ENCODE measurements at places on chromosomes 5 and 9.

GRCh38 chr9:92266486-92266885, 27.0 kb downstream of the IARS1 start:
- no peak for DNase-seq

DNA sequence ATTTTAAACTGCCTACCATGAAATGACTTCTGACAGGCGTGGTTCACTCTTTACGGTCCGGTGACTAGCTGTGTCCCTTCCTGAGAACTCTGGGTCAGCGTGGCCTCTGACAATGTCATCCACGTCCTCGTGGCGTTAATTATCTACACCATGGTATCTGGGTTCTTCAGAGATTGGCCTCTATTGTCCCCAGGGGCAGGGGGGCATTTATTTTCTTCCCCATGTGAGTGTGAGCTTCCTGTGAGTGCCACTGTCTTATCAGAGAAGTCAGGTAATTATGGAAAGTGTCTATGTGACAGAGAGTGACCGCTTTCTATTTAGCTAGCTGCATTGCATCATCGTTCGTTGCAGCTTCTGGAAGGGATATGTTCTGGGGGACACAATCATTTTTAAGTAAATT, 77.2 kb downstream of the FBXL7 start:
- DNase-seq = peak; percentile 77

DNA sequence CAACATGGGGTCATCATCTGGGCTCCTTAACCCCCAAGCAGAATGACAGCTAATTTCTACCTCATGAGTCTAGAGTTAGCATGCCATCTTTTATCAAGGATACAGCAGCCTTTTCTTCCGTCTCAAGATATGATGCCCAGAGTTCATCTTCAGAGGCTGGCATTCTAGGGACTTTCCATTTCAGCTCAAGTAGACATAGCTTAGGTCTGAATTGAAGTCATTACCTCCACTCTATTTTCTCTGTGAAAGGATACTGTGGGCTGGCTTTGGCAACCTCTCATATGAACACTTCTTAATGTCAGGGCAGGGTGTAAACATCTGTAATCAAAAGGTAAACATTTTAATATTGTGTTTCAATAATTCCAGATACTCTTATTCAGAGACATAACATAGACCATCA, 535.7 kb downstream of the MAT2B start:
- DNase-seq = no peak

GRCh38 chr5:140298183-140298601, 4.7 kb downstream of the PFDN1 start:
- DNase-seq = no peak

DNA sequence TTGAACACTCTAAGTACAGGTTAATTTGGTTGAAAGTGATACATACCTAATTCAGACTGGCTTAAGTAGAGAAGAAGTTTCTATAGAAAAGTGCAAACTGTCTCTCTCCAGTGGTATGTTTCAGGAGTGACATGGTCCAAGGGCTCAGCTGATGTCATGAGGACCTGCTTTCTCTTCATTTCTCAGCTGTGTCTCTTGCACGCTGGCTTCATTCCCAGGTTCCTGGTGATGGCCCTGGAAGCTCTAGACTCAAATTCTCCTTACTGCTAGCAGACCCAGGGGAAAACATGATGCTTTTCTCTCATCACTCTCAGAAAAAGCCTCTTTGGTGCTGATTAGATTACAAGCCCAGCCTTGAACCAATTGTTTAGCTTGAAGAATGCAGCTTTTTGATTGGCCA, 211.9 kb upstream of the CLINT1 start:
- no peak for DNase-seq

DNA sequence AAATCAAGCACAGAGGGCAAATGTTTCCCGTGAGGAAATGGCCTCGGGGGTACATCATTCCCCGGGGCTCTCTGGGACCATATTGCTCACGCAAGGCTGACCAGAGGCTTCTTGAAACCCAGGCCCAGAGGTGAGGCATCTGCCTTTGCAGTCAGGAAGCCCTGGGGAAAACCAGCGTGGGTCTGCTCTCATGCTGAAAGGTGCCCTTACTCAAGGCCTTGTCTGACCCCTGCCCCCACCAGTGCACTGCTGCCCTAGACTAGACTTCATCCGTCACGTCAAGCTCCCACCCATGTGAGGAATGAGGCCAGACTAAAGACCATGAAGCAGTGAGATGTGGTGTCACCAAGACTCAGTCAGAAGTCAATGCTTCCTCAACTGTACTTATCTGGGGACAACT, 66.1 kb downstream of the PAX5 start:
- no peak for DNase-seq

DNA sequence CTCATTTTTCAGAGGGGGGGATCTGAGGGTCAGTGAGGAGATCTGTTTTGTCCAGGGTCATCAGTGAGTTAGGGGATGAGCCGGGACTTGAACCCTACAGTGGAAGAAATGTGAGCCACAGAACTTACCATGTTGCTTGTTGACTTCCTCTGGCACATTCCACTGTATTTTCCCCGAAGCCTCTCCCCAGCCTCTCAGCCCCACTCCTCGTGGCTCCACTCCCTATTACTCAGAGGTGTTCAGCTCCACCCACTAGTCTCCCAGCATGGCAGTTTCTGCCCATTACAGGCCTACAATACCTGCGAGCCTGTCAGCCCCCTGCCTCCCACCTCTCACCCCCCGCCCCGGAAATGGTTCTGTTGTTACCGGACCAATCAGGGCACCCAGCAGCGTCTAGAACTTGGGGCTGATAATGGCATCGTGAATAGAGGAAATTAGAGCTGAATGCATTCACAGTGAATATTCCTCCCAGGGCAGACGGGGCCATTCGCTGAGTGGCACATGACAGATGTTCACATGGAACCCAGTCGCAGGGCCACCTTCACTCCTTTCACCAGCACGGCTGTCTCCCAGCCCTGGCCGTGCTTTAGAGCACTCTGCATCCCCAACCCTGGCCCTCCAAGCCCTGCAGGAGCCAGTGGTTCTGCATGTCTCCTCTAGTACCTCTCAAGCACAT, 81.6 kb downstream of the KCNIP1 start:
- DNase-seq = no peak

DNA sequence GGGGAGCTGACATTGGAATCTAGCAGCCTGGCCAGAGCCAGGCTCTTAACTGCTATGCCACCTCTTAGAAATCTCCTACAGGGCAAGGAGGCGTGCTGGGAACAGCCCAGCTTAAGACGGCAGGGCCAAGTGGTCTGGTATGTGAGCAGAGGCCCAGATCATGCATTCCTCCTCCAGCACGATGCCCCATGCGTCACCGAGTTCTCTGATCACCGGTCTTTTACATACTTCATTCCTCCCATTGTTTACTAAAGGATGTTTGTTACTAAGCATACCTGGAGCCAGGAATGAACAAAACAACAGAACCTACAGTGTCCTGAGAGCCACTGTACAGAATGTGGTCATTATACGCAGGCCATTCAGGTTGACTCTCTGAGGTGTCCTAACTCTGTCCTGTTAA, 73.8 kb downstream of the TRIO start:
- DNase-seq = no peak

- no peak for DNase-seq
Observed at GRCh38 chr5:147403651-147404640, 105.9 kb downstream of the DPYSL3 start.

GRCh38 chr5:72012906-72013305, 94.4 kb upstream of the MAP1B start:
- DNase-seq = no peak

DNA sequence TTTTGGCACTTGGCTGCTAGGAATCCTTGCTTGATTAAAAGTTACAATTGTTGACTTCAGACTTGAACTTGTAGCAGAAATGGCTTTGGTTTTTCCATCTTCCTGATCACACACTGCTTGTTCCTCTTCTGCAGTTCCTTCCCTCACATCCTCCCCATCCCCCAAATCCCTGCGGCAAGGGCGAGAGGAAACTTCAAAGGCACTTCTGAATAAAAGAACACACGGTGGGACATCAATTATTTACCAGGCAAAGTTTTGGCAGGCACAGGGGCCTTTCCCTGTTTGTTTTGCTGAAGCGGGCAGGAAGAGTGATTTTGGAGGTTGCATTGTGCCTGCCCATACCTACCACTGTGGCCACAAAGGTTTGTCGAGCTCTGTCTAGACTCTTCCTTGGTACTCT, 260.9 kb downstream of the KIF4B start:
- DNase-seq = no peak

DNA sequence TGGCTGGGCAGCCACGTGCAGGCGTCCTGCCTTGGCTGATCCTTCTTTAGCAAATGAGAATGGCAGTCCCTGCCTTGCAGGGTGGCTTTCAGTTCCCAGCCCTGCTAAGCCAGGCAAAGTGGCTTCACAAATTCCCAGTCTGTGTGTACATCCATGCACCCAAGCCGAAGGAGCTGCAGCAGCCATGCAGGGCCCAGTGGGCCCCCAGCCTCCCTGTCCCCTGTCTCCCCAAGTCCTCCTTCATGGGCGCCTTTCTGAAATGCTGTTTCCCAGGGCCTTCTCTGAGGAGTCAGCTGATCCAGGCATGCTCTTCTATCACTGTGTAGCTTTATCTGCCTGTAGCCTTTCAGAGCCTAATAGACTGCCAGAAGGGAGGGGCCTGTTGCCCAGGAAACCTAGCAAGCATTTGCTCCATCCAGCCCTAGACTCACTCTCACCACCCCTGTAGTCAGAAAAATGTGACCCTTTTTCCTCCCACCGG, 47.4 kb upstream of the SHC3 start:
- DNase-seq = no peak

- no peak for DNase-seq
Observed at GRCh38 chr5:147445090-147445489, 64.8 kb downstream of the DPYSL3 start.

DNA sequence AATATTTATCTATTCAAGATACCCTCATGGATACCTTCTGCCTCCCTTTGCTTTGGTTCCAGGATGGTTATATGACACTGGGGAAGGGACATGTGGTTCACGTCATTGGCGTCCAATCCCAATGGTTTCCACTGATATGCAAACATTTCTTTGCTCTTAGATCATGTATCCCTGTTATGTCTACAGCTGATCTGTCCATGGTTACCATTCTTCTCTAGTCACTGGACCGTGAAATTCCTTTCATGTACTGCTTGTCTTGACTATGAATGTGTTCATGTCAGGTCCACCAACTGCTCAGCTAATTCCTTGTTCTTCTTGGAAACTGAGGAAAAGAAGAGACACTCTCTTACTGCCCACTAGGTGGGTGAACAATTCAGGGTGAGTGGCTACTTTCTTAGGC, 391.1 kb upstream of the ZNF608 start:
- no peak for DNase-seq

- DNase-seq = peak; percentile 58
Observed at GRCh38 chr9:83471241-83471640, 67.0 kb downstream of the FRMD3 start.

- DNase-seq = no peak
Observed at GRCh38 chr9:104094534-104095015, 466 bp downstream of the SMC2 start.

DNA sequence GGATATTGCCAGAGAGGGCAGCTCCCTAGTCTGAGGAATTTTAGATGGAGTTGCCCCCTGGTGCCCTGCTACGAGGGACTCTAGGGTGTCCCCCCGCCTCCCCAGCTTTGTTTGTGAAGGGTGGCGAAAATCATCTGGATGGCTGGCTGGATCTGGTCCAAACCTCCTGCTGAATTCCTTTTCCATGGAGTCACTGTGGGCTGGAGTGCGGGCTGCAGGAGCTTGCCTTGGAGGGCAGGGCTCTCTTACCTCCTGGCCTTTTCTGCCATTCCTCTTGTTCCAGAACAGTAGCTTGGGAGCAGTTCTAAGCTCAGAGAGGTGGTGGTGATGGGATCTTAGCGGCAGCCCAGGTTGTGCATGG, 2.1 kb downstream of the SYNPO start:
- no peak for DNase-seq

- DNase-seq = no peak
Observed at GRCh38 chr5:118435131-118435530, 553.2 kb downstream of the DTWD2 start.

DNA sequence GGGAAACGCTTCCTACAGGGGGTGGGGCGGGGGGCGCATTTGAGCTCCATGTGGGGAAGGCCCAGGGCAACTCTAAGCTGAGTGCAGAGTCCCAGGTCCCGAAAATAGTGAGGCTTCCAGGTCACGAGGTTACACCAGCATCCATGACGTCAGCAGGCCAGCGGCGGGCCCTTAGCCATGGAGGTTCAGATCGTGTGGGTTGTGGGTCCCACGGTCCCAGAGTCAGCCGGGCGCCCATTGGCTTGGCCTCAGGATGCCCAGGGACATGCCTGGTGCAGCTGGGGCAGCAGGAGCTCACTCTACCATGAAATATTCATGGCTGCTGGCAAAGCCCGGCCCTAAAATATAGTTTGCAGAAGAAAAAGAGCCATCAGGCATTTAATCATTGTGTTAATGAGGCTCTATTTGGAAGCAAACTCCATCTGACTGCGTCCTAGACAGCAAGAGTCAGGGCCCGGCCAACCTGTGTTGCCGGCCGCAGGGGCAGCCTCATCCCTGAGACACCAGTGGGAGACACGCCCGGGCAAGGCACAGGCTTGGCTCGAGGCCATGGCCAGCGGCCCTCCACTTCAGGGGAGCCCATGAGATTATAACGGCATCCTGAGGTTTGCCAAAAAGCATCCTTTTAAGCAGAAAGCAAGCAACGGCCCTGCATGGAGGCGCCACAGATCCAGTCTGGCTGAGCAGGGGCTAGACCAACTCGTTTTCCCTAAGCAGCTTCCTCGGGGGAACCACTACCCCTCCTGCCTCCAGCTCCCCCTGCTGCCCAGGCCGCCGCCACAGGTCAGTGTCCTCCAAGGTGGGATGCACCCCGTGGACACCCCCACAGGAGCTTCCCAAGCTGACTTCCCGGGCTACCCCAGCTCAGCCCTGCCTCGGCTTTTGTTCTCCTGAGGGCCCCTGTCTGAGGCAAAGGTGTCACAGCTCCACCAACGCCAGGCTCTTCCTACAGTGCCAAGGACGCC, 108.9 kb upstream of the PPP1R26 start:
- no peak for DNase-seq

DNA sequence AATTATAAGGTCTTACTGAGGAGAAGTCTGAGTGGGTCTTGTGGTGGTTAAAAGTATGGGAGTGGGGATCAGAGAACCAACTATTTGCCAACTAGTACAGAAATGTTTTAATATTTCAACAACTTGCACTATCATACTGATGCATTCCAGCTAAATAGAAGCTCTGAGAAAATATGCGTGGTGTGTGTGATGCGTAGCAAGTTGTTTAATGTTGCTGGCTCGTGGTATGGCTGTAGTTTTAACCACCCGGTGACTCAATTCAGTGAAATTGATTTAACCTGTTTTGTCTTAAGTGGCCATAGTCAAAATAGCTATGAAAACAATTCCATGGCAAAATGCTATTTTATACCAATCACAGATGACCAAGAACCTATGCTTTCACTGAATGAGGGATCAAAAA, 176.5 kb upstream of the SLC24A2 start:
- no peak for DNase-seq

- peak; percentile 53 for DNase-seq
Observed at GRCh38 chr9:19922476-19923118, 133.8 kb upstream of the SLC24A2 start.

GRCh38 chr9:37425298-37425752, 2.8 kb downstream of the GRHPR start:
- no peak for DNase-seq

- DNase-seq = peak; percentile 7
Observed at GRCh38 chr9:84397822-84398221, 57.3 kb upstream of the SLC28A3 start.

GRCh38 chr9:88370346-88370745, 17.9 kb upstream of the SPIN1 start:
- no peak for DNase-seq

- DNase-seq = no peak
Observed at GRCh38 chr5:36644727-36645126, 38.3 kb downstream of the SLC1A3 start.
